Suppressor macrophage treated with lipopolysaccharide for 4 hours (primary cell): ENCODE measurements at places on chromosomes 16 and 17.
A peak's percentile ranks its signal among the peaks of the same experiment; 100 is the strongest.

DNA sequence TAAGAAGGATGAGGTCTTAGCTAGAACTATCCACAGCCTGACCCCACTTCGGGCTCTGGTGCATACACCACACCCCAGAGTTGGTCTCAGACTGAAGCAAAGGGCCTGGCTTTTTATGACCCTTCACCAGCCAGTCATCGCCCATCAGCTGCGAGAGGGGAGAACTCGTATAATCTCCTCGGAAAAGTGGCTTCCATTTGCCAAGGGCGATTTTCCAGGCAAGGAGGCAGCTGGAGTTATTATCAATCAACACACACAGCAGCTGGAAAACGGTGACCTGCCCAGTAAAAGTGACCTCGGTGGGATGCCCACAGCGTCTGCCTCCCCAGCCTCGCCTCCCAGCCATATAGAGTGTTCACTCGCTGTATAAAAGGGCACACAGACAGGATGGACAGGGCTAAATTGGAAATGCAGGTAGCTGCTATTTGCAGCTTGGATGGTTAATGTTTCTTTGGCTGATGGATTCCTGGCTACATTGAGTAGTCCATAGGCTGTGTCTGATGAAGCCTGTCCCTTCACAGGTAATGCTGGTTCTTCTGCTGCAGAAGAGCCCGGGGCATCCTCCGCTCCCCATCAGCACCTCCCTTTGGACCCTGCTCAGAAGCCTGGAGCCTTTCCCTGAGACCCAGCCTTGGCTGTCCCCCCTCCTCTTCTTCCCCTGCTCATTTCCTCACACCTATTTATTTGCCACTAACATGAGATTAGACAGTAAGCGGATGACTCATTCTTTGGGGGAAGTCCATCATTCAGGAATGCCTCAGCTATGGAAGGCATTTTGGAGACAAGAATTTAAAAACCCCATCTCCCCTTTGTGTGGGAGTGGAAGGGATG lies 45.7 kb downstream of the TMEM186 start:
- DNase-seq = peak; percentile 18

- DNase-seq = peak; percentile 23
Observed at GRCh38 chr17:48162946-48163506, 55.5 kb downstream of the SNX11 start.

- DNase-seq = no peak
Observed at GRCh38 chr17:18937981-18938691, 13.8 kb upstream of the SLC5A10 start.

- peak; percentile 41 for DNase-seq
Observed at GRCh38 chr16:86951831-86952598, 365.2 kb downstream of the C16orf95 start.

DNA sequence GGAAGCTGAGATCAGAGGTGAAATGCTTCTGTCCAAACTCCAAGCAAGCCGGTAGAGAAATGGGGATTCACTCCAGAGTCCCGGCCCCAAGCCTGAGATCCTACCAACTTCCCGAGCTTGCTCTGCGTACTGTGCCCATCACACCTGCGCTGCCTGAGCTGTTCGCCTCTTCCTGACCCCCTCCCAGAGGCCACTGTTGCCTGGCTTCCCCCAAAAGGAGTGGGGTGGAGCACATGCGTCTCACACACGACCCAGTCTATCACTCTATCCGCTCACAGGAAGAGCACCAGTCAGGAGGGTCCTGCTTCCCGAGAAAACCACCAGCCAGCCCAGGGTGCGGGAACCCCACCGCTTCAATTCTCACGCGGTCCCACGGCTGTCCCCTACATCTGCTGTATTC lies 13.5 kb upstream of the C16orf95 start:
- DNase-seq = no peak

- DNase-seq = no peak
Observed at GRCh38 chr16:53092284-53092683, 37.5 kb downstream of the CHD9 start.

DNA sequence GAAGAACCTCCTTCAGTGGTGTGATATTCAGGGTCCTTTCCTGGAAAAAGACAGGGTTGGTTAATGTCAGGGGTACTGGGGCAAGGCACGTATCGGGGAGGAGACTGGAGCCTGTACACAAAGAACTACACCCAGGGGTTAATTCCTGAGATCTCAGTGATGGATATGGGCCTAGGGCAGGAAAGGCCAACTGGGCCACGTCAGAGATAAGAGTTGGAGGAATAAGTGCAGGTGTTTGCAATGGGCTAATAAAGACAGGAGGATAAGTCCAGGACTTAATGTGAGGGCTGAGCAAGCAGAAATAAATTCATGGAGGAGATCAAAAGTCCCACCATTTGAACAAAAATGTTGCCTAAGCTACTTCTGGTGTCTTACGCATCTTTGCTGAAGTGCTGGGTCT lies 10.4 kb upstream of the HERPUD1 start:
- no peak for DNase-seq
